NCI-H1930 (cell line): ENCODE measurements at places on chromosomes 1 and 21.

DNA sequence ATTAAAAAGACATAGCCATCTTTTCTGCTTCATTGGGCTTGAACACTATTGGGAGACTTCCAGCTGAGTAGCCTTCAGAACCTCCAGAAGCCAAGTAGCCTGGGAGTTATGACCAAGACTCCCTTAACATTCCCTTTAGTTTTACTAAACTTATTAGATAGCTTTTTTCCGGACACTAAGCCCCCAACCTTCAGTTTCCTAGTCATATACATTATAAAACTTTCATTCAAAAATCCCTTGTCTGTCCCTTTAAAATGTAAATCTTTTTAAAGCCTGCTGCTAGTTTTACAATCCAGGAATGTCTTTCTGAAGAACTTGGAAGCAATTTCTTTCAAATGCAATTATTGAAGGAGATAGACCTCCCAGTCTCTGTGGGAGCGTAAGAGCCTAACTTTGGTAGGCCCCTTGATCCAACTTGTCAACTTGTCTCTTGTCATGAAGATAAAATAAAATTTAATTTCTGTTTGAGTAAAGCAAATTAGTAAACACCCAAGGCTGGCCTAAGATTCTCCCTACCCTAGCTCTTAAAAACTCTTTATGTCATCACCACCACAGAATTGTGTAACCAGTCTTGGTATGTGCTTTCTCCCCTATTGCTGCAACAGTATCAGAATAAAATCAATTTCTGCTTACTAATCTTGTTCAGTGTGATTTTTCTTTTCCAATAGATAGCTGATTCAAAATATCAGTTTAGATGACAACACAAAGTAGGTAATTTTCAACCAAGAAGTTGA lies 796.2 kb downstream of the PLA2G4A start:
- DNase-seq, result no peak

DNA sequence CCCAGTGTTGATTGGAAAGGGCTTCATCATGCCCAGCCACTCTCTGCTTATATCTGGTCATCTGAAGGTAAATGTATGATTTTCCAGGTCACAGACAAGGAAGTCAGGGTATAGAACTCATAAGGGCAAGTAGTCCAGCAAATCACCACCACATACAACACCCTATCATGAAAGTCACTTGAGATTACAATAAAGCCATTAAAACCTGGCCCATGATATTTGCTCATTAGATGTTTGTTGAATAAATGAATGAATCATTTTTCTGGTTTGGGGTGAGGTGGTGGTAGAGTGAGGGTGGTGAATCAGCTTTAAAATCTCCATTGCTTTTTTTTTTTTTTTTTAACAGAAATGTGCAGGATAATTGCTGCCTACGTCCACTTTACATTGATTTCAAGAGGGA lies 91.9 kb downstream of the TGFB2 start:
- DNase-seq, result no peak

- DNase-seq, result no peak
These were observed 49.8 kb downstream of the NFIA start for GRCh38 chr1:61132176-61132638.

- DNase-seq, result peak; percentile 99
These were observed at the start of gene GAS5 for GRCh38 chr1:173867753-173868265. TSS of gene GAS5 (minus strand) at chr1:173867989.

- DNase-seq, result no peak
These were observed 22.7 kb downstream of the PKNOX1 start for GRCh38 chr21:42997053-42997452.

- no peak for DNase-seq
These were observed 67.3 kb upstream of the KCNJ6 start for GRCh38 chr21:37983336-37984095.

- no peak for DNase-seq
These were observed 36.2 kb upstream of the RCSD1 start for GRCh38 chr1:167593860-167594259.

DNA sequence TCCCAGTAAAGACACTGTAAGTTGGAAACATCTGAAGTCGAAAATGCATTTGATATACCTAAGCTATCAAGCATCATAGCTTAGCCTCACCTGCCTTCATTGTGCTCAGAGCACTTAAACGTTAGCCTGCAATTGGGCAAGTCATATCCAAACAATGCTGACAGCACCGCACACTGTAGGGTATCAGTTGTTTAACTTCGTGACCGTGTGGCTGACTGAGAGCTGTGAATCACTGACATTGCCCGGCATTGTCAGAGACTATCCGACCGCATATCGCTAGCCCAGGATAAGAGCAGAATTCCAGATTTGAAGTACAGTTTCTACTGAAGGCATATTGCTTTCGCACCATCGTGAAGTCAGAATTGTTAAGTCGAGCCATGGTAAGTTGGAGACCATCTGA lies 41.5 kb downstream of the GALNT2 start:
- no peak for DNase-seq

DNA sequence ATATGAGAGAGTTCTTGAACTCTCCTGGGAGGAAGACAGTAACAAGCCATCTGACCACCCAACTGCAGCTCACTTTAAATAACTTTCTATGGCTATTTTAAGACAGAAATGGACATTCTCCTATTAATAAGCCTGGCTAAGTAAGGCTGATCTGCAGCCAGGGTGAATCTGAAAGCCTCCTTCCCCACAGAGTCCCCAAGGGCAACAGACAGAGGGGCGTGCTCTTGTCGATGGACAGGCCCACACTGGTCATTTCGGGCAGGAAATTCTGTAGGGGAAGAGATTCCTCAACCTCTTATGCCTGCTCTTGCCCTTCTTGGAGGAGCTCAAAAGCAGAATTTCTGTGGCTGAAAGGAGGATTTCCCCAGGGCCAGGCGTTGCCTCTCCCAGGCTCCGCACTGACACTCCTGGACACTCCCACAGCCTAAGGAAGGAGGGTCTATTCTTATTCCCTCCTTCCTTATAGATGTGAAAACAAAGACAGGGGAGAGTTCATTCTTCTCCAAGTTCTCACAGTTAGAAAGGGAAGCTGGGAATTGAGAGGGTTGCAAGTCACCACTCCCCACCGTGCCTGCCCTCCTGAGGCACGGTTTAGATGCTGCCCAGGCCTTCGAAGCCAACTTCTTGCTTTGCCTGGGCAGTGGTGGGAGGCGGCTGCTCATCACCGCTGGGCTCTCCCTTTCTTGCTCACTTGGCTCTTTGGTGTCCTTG lies 17.9 kb upstream of the KANK4 start:
- DNase-seq, result no peak

GRCh38 chr1:22751124-22751531 lies 40.5 kb downstream of the EPHB2 start:
- DNase-seq, result no peak

DNA sequence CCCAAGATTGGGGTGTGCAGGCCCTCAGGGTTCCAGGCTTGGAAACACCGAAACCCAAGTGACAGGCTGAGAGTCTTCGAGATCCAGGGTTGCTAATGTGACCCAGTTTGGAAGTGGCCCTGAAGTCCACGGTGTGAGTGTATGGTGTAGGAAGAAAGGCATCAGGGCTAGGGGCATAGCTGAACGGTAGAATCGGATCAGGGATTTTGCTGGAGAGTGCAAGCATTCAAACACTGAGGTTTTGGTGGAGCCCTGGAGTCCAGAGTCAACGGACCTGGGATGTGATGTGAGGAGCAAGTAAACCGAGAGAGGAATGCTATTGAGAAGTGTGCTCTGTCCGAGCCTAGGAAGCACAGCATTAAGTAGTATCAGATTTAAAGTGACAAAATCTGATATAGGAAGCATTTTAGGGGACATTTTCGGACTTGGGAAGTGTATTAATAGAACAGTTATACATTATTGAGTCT lies 958 bp downstream of the NFYC start:
- DNase-seq, result no peak

GRCh38 chr1:73803380-73803779 lies 394.6 kb downstream of the LRRIQ3 start:
- DNase-seq, result no peak

- no peak for DNase-seq
These were observed 66.0 kb upstream of the SLC25A33 start for GRCh38 chr1:9473032-9473807.

DNA sequence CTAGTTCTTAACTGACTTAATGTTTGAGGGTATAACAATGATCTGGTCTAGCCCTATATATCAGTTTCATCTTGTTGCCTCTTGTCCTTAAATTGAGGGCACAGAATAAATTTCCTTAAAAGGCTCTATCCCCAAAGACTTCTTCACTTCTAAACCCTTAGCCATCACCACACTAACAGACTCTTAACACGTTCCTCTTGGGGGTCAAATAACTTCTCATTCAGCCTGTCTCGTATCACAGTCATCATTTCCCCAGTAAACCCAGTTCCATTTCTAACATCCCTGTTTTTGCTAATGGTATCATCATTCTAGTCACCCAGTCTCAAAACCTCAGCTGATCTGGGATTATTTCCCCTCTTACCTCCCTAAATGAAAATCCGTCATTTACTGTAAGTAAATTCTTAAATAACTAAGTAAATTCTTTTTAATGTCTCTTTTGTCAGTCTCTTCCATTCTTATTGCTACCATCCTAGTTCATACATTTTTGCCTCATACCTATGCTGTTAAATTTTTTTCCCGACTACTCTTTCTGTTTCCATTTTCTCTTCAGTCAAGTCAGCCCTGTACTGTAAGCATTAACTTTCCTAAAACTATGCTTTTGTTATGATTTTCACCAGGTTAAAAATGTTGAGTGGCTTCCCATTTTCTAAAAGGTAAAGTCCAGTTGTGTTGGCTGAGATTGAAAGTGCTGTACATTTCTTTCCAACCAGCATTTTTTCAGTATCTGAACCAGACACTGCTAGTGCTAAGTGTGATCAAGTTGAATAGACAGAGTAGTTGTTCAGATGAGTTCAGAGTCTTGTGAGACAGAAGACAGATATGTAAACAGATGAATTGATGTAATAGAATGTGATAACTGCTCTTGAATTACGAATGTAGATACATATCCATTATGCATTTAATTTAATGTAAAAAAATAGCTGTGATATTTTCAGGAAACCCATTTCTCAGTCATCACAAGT lies 6.9 kb downstream of the CTTNBP2NL start:
- no peak for DNase-seq

DNA sequence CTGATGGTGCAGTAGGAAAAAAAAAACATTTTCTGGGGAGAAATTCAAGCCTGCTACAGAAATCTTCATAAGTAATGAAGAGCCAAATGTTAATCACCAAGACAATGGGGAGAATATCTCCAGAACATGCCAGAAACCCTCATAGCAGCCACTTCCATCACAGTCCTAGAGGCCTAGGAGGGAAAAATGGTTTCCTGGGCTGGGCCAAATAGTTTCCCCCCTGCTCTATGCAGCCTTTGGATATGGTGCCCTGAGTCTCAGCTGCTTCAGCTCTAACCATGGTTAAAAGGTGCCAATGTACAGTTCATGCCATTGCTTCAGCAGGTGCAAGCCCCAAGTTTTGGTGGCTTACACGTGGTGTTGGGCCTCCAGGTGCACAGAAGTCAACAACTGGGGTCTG lies 113.1 kb downstream of the ZNF648 start:
- DNase-seq, result no peak

- DNase-seq, result no peak
These were observed 148.7 kb downstream of the PGBD5 start for GRCh38 chr1:230277201-230278025.

DNA sequence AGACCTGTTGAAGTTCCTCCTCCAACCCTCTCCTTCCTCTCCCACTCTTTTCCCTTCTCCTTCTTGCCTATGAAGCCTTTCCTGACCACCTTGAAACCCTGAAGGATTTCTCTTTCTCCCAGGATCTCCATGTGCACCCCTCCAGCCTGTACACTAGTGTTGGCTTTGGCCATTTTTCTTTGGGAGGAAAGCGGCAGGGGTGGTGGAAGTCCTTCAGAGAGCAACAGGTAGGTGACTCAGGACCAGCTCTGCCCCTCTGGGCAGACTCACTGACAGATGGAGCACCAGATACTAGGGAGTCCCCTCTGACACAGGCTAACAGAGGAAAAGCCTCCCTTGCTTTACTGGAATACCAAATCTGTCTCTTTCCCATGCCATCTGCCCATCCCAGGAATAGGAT lies 4.6 kb downstream of the SLC26A9 start:
- DNase-seq, result no peak

- DNase-seq, result no peak
These were observed 58.4 kb downstream of the LAMC2 start for GRCh38 chr1:183244466-183244865.

GRCh38 chr21:44299085-44299457 lies 782 bp upstream of the PFKL start:
- DNase-seq, result no peak

DNA sequence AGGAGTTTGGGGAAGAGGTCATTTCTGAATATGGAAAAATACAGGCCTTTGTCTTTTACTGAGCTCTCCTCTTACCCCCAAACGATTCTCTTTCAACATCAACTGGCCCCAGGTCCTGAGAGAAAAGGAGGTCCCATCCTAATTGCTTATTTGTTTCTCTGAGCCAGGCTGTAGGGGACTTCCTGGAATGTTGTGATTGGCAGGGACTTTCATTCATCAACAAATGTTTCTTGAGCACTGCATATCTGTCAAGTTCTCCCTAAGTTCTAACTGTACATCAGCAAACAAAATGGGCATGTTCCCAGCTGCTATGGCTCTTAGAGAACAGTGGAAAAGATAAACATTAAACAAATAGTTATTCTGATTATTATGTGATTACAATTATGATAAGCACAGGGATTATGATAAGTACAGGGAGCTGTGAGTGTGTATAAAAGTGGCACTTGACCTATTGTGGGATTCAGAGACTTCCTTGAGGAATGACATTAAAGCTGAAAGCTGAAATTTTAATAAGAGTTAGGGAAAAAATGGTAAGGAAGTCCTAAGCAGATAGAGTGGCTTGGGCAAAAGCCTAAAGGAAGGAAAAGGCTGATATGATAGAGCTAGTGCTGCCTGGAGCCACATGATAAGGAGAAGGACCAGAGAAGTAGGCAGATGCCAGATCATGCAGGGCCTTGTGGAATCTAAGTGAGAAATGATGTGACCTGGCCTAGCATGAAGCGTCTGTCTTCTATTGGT lies 11.6 kb downstream of the GPX7 start:
- no peak for DNase-seq

- DNase-seq, result no peak
These were observed 205.1 kb upstream of the EDN2 start for GRCh38 chr1:41689558-41689981.

DNA sequence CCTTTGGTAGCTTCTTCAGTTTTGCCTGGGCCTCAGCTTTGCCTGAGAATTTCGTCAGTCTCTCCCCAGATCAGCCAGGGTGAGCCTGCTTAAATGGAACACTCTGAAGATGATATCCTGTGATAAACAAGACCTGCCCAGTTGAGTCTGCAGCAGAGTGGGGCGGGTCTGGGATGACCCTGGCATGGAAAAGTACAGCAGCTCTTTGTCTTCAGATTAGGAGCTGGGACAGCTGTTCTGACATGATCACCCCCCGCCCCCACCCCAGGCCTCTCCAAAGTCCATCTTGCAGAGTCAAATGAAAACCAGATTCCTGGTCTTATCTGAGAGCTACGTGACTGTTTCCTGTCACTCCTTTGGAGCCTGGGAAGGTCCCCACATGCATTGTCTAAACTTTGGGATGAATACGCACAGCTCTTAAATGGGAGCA lies 2.2 kb upstream of the TMEM51 start:
- DNase-seq, result no peak
